Right hindlimb (tissue), 1 donor: ENCODE measurements at places on chromosomes 1 and 21.

GRCh38 chr21:35172231-35172630 is 123.1 kb upstream of the RUNX1 start:
- DNase-seq, result no peak

DNA sequence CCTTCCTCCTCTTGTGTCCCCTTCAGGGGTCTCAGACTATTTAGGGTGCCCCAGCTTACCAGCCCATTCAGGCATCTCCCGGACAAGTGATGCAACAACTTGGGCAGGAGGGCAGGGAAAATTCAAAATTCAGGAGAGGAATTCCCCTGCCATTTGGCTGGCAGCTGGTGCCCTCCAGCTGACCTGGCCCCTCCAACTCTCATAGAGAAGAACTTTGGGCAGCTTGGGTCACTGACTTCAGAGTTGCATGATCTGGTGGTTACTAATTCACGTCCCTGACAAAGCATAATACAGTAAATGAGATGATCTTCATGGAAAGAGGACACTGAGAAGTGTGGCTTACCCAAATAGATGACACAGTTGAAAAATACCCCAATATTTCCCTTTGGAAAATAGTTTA is at the start of gene FCAMR:
Gene FCAMR (minus strand): TSS at position 15 of the 400 bp plus-strand sequence. CDS start 335 bp downstream, outside the sequence.
- DNase-seq, result no peak

GRCh38 chr1:39445573-39445972 is 45.9 kb upstream of the BMP8A start:
- no peak for DNase-seq

- no peak for DNase-seq
Observed at GRCh38 chr1:235873045-235873444, 6.3 kb upstream of the LYST start.

DNA sequence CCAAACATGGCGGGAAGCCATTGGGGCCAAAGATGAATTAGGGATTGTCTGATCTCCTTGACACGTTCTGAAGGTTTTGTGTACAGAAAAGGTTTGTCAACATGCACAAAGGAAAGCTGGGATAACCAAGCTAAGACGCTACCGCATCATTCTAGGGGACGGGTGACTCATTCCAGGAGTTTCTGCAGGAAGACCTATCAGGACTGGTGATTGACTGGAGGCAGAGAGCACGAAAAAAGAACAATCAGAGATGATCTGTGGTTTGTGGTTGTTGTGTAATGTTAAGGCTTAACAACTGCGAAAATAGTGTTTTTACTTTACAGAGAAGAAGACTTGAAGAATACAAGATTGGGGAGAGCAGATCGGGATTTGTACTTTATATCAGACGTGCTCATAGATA is 22.2 kb upstream of the ERG start:
- DNase-seq, result no peak

- peak; percentile 42 for DNase-seq
Observed at GRCh38 chr21:37208056-37208721, 58.9 kb downstream of the VPS26C start.

- DNase-seq, result peak; percentile 72
Observed at GRCh38 chr21:45001134-45002095, 61.6 kb downstream of the SLX9 start.

GRCh38 chr1:68426594-68426993 is 23.2 kb downstream of the RPE65 start:
- DNase-seq, result no peak

GRCh38 chr1:58585581-58586151 is 8.6 kb upstream of the TACSTD2 start:
- DNase-seq, result no peak

DNA sequence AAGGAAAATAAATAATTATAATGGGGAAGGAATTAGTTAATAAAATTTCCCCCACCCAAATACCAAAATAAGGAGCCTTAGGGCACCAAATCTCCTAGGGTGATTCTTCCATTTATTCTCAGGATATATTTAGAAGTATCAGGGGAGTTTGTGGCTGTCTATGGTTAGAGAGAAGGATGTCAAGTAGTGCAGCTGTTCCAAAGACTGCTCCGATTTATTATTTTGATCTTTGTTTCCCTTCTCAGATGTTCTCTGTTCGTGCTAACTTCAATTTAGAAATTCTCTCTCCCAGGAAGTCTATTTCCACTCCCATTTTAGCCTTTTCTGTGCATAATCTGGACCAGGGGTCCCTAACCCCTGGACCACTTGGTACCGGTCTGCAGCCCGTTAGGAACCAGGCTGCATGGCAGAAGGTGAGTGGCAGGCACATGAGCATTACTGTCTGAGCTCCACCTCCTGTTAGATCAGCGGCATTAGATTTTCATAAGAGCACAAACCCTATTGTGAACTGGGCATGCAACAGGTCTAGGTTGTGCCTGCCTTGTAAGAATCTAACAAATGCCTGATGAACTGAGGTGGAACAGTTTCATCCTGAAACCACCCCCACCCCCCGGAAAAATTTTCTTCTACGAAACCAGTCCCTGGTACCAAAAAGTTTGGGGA is 9.3 kb upstream of the MAST2 start:
- no peak for DNase-seq

DNA sequence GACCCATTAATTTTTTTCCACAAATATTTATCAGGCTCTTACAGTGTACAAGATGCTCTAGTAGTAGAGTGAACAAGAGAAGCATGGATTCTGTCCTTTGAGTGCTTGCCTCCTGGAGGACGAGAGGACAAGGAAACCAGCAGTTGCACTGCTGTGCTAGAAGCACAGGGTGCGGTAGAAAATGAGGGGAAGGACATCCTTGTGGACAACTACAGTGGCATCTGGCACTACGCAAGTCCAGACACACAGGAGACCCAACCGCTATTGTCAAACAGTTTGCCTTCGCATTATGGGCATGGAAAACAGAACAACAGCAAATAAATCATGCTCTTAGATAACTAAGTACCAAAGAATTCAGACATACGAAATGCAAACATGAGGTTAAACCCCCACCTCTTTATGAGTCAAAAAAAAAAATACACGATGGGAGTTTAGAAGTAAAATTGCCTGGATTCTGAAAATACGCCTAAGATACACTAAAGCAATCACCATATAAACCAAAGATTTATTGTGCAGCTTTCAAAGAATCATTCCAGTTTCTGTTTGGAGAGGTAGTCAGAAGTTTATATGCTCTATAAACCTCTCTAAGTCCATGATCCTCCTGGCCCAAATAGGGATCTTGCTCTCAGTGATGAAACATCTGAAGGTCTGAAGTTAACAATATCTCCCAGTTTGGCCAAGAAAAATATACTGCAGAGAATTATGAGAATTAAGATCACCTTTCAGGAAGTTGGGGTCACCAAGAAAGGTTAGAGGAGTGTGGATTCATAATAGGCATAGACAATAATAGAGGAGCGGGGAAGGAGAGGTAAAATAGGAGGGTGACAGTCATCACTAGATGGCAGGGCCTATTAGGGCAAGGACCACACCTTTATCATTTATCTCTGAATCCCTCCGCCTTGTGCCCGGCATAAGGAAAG is 307.8 kb downstream of the NFIA start:
- no peak for DNase-seq

DNA sequence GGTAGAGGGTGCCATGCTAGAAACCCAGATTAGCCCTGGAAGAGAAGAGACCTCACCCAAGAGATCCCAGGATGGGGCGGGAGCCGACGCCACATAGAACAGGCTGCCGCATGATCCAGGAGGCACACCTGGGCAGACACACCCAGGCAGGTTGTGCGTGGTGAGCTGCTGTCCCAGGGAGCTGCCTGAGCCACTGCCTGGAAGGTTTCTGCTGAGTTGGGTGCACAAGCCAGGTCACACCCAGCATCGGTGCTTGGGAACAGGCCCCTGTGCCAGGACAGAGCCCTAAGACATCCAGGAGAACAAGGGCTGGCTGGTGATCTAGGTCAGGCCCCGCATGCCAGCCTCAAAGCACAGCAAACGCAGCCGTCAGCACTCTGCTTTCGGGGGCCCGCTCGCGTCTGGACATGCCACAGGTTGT is 40.2 kb downstream of the CTNNBIP1 start:
- no peak for DNase-seq

DNA sequence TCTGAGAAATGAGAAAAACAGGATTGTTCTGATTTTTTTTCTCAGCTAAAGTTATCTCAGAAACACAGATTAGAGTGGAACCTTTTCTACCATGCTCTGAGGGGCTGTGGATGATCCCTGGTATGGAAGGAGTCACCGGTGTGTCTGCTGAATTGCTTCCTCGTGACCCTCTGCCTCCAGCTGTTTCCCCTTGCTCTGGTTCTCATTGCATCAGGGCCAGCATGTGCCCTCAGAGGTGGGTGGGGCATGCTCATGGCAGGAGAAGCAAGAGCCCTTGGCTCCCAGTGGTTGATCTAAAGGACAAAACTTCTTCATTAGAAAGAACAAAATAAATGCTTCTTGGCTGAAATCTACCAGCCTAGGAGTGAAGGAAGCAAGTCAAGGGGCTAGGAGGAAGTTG is 183.2 kb upstream of the HMCN1 start:
- no peak for DNase-seq

GRCh38 chr1:156104861-156105832 is 9.4 kb upstream of the LMNA start:
- peak; percentile 80 for DNase-seq

- no peak for DNase-seq
Observed at GRCh38 chr1:114833421-114833820, 21.2 kb upstream of the SYCP1 start.

DNA sequence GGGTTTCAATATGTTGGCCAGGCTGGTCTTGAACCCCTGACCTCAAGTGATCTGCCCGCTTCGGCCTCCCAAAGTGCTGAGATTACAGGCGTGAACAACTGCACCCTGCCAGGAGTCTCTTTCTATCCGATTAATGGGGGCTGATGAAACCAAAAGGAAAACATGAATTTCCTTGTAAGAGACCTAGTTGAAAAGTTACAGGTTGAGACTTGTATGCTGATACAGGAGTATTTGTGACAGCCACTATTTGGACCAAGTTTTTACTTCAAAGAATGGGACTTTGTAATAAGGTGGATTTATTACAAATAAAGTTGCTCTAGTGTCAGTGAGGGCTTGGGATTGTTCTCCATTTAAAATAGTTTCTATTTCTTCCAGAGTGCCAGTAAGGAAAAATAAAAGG is 43.6 kb upstream of the TMEM61 start:
- DNase-seq, result no peak

DNA sequence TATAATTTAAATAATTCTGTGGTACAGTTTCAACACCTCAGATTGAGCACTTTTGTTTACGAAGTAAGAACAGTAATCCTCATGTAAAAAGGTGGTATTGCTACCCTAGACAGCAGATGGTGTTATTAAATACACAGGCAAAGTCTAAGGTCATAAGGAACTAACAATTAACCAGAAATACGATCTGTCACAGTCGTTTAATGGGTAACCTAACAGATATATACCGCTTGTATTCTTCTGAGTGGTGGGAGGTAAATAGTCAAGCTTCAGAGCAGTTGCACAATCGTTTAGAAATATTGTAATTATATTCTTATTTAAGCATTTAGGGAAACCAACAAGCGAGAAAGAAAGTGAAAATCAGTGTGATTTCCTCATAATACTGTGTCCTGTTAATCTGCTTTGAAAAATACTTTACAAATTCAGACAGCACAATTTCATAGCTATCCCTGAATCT is 9.8 kb upstream of the IRF2BP2 start:
- no peak for DNase-seq

DNA sequence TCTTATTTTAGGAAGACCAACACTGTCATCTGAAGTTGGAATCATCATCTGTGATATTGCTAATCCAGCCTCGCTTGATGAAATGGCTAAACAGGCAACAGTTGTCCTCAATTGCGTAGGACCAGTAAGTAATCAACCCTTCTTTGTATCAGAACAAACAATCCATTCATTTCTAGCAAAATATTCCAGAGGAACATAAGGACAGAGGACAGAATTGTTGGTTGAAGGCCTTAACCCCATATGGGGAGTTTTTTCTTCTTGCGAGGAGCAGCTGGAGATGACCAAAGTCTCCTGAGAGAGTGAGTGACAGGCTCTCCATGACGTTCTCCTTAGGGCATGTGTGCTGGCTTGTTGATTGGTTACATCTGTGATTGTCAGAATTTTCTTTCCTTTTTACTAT is 2.7 kb downstream of the SCCPDH start:
- no peak for DNase-seq

DNA sequence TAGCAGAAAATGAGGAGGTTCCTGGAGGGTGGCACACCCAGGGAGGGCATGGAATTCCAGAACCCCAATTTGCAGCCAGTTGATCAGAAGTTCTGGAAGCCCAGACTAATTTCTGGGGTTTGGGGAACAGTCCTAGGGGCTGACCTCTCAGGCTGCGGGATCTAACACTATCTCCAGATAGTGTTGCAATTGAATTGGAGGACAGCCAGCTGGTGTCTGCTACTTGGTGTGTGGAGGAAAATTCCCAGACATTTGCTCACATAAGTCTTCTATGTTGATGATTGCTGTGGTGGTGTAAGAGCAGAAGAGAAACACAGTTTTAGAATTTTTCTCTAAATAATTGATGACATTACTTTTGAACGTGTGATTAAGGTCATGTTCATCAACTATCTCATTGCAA is 154.3 kb upstream of the RNPC3 start:
- no peak for DNase-seq

- no peak for DNase-seq
Observed at GRCh38 chr1:176444286-176444685, 18.7 kb upstream of the PAPPA2 start.

DNA sequence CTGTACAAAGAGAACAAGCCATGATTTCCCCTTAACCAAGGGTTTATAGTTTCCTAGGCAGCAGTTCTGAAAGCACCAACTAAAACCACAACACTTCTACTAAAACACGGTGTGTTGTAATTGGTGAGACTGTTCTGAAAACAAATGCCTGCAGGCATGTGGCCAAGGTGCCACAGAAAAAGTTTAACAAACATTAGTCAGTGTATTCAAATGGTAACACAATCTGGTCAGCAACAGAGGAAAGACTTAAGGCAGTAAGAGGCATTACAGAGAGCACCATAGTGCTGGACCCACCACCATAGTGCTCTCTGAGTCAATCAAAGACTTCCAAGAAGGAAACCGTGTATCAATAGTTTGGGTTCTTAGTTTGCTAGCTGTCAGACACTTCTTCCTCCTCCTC is 16.7 kb downstream of the SNIP1 start:
- no peak for DNase-seq

DNA sequence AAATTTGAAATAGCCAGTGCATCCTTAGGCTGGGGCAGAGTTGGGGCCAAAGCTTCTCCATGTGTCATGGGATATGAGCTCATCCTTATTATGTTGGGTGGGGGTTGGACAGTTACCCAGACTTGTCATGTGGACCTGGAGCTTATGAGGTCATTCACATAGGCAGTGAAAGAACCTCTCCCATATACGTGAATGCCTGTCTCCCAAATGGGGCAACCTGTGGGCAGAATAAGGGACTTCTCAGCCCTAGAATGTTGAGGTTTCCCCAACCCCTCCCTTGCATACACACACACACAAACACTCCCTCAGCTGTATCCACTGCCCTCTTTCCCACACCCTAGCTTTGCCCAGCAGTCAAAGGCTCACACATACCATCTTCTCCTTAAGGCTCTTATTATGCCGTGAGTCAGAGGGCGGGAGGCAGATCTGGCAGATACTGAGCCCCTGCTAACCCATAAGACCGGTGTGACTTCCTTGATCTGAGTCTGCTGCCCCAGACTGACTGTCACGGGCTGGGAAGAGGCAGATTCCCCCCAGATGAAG is 2.3 kb upstream of the IVL start:
- DNase-seq, result no peak

- no peak for DNase-seq
Observed at GRCh38 chr1:230278376-230278775, 147.8 kb downstream of the PGBD5 start.

GRCh38 chr1:3219005-3219790 is 150.2 kb downstream of the PRDM16 start:
- peak; percentile 71 for DNase-seq

GRCh38 chr1:67846538-67846937 is 13.3 kb upstream of the GNG12 start:
- no peak for DNase-seq

GRCh38 chr1:232066521-232066920 is 439.9 kb downstream of the DISC1 start:
- no peak for DNase-seq
